ENCODE measurements at places on chromosomes 2 and 18.

DNA sequence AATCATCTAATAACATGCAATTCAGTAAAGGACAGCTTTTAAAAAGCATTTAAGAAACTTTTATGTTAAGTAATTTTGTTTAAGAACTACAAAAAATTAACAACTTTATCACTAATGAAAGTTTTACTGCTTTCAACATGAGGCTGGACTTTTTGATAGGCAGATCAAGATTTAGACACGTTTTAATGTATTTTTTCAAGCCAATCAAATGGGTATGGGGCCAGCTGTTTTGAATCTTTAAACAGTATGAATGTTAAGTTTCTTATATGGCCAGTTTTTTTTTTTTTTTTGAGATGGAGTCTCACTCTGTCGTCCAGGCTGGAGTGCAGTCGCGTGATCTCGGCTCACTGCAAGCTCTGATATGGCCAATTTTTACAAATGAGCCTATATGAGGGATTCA lies 73.1 kb downstream of the ST6GAL2 start:
- no peak for DNase-seq

DNA sequence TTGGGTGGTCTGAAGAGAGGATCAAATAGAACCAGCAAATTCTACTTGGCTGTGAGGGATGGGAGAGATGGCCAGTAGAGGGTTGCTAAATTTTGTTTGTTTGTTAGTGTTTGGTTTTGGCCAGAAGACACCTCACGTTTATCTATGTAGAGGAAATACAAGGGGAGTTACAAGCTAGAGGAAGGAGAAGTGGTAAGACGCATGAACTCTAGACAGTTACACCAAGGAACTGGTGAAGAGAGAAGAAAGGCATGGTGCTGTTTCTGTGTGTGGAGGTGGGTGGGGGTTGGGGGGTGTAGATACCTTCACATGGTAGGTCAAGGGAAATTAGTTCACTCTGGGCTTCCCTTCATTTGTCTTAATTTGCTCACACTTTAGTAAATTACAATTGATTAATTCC lies 25.6 kb downstream of the RASGRP3 start:
- DNase-seq = no peak

DNA sequence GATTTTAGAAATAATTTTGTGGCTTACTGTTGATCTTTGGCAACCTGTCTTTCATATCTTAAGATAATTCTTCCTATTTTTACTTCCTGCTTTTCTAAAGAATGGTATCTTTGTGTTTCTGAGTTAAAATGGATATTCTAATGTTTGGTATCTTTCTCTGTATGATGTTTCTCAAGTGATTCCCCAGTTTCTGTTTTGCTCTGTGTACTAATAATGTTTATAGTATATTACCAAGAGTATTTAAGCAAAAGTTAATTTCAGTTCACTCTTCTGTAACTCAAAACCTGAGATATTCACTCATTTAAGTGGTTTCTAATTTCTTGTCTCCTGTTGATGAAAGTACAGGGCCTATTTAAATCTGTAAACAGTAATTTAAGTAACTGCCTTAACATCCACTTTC lies 58.3 kb downstream of the CCDC150 start:
- no peak for DNase-seq

DNA sequence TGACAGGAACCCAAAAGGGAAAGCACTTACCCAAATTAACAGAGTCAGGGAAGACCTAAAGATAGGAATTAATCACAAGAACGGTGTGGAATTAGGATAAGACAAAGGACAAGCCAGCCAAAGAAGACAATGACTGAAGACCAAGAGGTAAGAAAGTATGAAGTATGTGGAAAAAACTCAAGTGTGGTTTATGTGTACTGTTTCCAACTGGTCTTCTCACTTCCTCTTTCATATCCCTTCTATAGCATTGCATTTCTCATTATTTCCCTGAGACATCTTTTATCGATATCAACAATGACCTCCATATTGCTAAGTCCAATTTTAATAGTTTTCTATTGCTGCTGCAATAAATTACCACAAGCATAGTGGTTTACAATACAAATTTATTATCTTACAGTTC lies 313.5 kb upstream of the SLC39A10 start:
- no peak for DNase-seq

DNA sequence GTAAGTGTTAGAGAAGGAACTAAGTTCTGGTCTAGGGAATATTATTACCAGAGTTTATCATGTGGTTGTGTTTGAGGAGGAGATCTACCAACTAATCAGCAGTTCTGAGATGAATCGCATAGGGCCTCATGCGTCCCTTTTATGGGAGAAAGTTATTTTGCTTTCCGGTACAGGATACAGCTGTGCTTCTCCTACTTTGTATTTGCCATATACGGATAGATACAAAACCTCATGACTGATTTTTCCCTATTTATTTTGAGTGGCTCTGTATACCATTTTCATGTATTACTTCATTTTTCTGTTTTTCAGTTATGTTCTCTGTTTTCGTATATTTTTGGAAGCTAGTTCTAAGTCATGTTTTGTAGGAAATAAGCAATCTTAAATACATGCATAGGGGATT lies 66.8 kb downstream of the ACSL3 start:
- DNase-seq = no peak

GRCh38 chr18:34122724-34123334 lies 101.9 kb downstream of the NOL4 start:
- no peak for DNase-seq

Measured in central memory CD4-positive, alpha-beta T cell (primary cell).